ENCODE measurements at places on chromosomes 13 and 19.

GRCh38 chr19:54388802-54389139 is 24.0 kb upstream of the LAIR1 start:
- no peak for DNase-seq

DNA sequence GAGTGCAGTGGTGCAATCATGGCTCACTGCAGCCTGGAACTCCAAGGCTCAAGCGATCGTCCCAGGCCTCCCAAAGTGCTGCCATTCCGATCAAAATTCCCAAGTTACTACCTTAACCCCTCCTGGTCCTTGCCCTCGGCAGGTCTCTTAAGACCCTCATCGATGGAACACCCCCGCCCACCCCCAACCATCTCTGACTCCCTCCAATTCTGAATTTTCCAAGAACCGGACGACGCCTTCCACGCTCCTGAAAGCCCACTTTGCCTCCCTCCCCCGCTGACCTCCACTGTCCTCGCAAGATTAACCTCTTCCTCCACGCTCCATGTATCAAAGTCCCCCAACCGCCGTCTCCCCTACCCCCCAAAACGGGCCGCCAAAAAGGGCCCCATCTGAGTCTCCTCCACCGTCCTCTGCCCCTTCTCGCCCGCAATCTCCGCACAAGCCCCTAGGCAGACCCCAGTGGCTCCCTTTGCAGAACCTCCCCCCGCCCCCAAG is 539 bp downstream of the DAPK3 start:
- no peak for DNase-seq

DNA sequence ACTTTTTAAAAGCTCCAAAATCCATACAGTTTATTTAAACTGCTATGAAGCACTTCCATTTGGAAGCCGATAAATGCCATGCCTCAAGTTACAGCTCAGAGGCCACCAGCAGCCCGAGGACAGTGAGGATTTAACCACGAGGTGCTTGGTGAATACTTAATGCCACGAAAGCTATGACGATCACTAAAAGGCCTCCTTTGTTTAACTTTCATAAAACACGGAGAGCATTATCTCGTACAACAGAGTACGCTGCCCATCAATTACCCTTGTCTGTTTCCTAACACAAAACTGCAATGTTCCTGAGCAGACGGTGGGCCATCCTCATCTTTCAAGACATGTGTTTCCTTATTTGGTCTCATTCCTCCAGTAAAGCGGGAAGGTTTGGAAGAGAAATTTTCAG is 58.4 kb downstream of the PEPD start:
- no peak for DNase-seq

DNA sequence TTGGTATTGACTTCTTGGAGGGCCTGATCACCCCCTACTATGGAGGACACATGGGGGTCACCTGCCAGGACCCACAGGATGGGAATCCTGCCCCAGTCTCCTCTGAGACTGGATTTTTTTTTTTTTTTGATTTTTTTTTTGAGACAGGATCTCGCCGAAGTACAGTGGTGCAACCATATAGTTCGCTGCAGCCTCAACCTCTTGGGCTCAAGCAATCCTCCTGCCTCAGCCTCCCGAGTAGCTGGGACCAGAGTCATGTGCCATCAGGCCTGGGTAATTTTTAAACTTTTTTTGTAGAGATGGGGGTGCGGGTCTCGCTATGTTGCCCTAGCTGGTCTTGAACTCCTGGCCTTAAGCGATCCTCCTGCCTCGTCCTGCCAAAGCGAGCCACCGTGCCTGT is 14.2 kb upstream of the ADGRE5 start:
- DNase-seq: no peak

DNA sequence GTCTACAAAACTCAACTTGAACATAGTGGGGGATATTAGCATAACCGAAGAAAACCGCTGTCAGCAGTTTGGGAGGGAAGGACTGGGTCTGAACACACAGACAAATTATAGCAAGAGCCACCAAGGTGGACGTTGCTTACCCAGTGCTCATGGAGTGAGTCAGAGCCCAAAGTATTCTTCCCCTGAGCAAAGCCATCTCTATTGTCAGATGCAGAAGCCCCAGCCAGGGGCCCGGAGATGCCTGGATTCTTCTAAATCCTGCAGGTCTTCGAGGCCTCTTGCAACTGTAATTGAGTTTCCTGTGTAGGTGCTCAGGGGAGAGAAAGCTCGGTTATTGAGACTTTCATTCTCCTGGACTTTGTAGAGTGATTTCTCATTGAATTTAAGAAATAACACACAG is 384.5 kb downstream of the IRS2 start:
- DNase-seq: no peak

- no peak for DNase-seq
Measured at GRCh38 chr13:43058831-43059230, 35.4 kb downstream of the DNAJC15 start.

DNA sequence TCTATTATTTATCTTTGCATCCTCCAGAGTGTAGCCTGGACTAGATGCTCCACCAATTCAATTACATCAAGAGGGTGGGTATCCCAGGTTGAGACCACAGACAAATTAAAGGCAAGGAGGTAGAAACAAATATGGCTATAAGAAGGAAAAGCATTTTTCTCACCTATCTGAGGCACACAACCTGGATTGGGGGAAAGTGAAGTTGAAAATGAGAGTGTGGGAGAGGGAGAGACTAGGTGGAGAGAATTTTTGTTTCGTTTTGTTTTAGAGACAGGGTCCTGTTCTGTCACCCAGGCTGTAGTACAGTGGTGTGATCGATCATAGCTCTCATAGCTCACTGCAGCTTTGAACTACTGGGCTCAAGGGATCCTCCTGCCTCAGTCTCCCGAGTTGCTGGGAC is 5.8 kb upstream of the PRODH2 start:
- DNase-seq: no peak

DNA sequence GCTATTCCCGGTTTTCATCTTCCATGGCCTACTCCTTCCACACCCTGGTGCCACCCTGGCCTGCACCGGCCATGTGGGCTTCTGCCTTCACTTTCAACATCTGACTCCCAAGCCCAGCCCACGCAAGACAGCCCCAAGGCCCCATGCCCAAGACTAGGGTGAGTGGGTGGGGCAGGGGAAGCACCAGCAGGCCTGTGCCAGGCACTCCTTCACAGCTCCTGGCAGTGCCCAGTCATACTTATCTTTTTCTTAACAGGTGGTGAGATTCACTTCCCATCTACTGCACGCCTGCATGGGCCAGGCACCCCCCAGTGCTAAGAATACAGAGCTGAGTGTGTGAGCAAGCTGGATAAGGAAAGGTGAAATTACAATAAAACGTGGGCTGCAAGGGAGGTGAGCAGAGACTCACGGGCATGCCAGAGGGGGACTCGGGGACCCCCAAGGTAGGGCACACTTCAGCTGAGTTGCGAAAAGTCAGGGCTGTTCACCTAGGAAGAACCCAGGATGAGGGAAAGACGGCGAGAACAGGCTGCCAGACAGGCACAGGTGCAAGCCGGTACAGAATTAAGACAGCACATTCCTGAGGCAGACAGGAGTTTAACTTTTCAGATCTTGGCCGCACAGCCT is 55.7 kb downstream of the COL4A1 start:
- DNase-seq: no peak

- no peak for DNase-seq
Measured at GRCh38 chr13:108897955-108898354, 268.5 kb downstream of the MYO16 start.

DNA sequence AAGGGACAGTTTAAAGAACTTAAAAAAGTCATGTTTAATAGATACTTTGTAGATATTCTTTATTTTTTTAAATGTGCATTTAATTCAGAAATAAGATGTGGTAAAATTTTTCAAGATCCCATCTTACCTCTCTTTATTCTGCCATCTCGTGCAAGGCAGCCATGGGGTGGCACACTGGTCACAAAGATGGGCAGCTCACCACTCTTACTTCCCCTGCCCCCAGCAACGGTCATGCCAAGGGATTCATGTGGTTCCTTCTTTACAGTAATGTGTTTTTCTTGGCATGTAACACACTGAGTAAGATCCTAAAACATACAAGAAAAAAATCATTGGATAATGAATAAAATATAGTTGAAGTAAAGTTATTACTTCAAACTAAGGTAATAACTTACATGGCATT is 64.2 kb downstream of the LNX2 start:
- no peak for DNase-seq

Measured in activated CD4-positive, alpha-beta T cell treated with anti-CD3 and anti-CD28 coated beads for 1 hour (primary cell).